ENCODE measurements at places on chromosomes 7 and 10. TPM values are rescaled to one million over a fixed set of nuclear protein-coding genes. Genes with fewer than 3 reads are reported as not detected.

- no peak overlapping the region for H3K27ac ChIP-seq
- peaks cover 64% of the 10 kb centered on the region for H3K27me3 ChIP-seq
- DNase-seq, result no peak
Observed at GRCh38 chr7:132638000-132638399, 61.7 kb upstream of the PLXNA4 start.

- H3K4me1 ChIP-seq, result peaks cover 26% of the 10 kb centered on the region
- no peak overlapping the region for H3K27ac ChIP-seq
- peak; percentile 11 for DNase-seq
- H3K4me3 ChIP-seq, result peak overlapping the region; percentile 98
Observed at GRCh38 chr10:102919246-102919959, 1.3 kb downstream of the CNNM2 start.

- H3K27me3 ChIP-seq, result no peaks in the 10 kb centered on the region
- peaks cover 14% of the 10 kb centered on the region for H3K4me1 ChIP-seq
- H3K27ac ChIP-seq, result no peak overlapping the region
- H3K36me3 ChIP-seq, result no peaks in the 10 kb centered on the region
Observed at GRCh38 chr7:128705891-128706333, 33.2 kb upstream of the CALU start.

Gene ABCA13
- 12.1 TPM for total RNA-seq

Gene HOXA11
- total RNA-seq, result 0.54 TPM

Data from Calu3 (cell line).